Nucleus accumbens (tissue), 56 donors: ENCODE measurements at places on chromosomes 6 and 20.

- DNase-seq = no peak
These were observed 43.4 kb downstream of the HLA-C start for GRCh38 chr6:31228476-31228875.

DNA sequence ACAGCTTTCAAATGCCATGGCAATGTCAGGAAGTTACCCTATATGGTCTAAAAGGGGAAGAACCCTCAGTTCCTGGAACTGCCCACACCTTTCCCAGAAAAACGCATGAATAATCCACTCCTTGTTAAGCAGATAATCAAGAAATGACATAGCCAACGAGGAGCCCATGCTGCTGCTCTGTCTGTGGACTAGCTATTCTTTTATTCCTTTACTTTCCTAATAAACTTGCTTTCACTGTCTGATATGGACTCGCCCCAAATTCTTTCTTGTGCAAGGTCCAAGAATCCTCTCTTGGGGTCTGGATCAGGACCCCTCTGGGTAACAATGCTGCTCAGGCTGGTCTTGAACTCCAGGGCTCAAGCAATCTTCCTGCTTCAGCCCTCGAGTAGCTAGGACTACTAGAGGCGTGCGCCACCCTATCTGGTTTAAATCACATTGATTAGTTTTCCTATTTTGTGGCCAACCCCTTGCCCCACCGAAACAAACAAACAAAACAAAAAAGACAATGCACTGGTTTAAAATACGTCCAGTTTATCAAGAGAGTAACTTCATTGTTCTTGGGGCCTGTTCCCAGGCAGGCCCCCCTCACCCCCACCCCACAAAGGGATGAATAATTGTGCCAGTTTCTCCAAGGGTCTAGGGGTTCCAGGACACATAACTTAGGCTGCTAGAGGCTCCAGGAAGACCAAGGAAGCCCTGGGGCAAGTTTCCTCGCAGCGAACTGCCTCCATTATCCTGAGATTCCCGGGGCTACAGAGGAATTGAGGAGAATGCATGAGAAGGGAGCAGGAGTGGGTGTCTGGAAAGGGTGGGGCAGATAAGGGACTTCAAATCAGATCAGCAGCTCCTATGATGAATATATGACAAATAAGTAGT, 10.1 kb upstream of the AKAP12 start:
- no peak for DNase-seq

DNA sequence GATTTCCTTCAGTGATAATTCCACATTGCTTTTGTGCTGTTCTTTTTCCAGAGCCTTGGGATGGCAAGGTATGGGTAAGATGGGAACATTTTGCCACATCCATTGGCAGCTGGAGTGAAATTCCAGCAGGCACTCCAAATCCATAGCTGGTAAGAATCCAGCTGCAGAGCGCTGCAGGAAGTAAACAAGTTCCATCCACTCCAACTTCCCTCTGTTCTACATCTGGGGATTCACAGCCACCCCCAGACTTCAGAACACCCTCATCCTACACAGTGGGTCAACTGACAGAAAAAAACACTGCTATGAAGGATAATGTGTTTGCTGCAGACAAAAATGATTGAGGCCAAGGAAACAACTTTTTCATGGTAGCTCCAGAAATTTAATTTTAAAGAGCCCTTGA, 747.8 kb downstream of the MAFB start:
- DNase-seq = no peak

DNA sequence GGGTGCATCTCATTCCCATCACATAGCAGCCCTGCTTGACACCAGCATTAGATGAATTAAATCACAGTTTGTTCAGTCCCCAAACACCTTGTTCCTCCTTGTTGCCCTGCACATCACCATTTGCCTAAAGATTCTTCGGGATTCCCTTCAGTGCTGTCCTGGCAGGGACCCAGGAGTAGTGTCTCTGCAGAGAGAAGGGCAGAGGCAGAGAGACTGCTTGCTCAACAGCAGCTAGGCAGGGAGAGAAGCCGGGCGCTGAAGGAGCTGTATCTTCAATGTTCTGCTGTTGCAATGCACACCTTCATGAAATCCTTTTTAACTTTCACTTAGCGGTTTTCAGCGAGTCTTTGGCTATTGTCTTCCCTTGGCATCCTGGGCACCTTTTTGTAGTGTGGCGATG, 362.9 kb downstream of the FARS2 start:
- DNase-seq = no peak

- DNase-seq = no peak
These were observed 198.2 kb downstream of the PRL start for GRCh38 chr6:22098601-22099031.
